Stimulated activated CD8-positive, alpha-beta memory T cell treated with anti-CD3 and anti-CD28 coated beads, Interleukin-15, amount 100 ng/mL, for 4 hours (primary cell): ENCODE measurements at places on chromosomes 11 and 22.

DNA sequence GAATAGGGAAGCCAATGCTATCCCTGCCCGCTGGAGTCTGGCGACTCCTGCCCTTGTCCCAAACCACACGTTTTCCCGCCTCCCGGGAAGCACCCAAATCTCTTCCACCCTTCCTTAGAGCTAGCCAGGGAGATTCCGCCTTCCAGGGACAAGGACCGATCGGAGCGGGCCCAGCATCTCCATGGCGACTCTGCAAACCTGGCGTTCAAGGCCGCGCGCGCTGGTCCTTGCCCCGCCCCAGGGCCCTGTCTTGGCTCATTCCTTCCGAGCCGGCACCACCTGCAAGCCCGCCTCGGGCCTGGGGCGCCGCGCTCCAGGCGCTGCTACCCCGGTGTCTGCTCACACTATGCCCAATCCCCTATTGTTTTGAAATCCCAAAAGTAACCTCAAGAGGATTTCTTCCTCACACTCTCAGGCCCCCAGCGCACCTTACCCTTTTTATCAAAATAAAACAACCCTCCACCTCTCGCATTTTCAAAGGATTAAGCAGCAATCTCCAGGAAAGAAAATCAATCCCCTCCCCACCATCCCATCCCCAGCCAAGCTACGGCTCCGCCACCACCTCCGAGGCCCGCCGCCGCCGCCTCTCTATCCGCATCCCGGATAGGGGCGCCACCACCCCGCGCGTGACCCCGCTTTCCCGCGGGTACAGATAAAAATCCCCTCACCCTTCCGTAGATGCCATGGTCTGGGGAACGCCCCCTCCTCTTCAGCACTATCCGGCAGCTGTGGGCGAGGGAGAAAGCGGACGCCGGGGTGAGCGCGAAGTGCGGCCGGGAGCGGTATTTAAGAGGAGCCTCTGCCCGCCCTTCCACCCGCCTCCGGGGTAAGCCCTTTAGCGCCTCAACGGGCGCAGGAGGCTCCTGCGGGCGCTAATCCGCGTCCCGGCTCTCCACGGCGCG, 825 bp downstream of the SLC1A2 start:
- no peak for DNase-seq

- no peak for DNase-seq
Observed at GRCh38 chr11:64499261-64500004, 91.6 kb upstream of the SLC22A12 start.

DNA sequence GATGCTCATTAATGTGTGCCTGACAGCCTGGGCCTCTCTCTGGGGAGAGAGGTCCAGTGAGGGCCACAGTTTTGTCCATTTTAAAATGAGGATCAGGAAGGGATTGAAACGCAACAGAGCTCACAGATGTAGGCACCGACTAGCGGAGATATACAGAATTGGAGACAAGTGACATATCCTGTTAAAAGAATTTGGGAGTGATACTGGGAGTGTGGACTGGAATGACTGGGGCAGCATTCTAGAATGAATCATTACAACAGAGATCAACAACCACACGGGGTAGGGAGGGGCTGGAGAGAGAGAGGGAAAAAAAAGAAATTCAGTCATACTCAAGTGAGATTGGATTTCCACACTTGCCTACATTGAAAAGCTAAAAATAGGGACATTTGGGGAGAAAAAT, 2.5 kb upstream of the NCAM1 start:
- no peak for DNase-seq

GRCh38 chr11:35352077-35352888, 67.1 kb downstream of the SLC1A2 start:
- DNase-seq: no peak

GRCh38 chr22:18103527-18104269, 6.9 kb upstream of the TUBA8 start:
- DNase-seq: no peak

- DNase-seq: no peak
Observed at GRCh38 chr11:104510169-104510568, 346.2 kb upstream of the PDGFD start.
